ENCODE measurements at places on chromosomes 7 and 10.

- DNase-seq: peak; percentile 51
Measured at GRCh38 chr7:150974468-150975391, 3.4 kb downstream of the KCNH2 start.

- no peak for DNase-seq
Measured at GRCh38 chr7:87330316-87330715, 15.1 kb upstream of the CROT start.

DNA sequence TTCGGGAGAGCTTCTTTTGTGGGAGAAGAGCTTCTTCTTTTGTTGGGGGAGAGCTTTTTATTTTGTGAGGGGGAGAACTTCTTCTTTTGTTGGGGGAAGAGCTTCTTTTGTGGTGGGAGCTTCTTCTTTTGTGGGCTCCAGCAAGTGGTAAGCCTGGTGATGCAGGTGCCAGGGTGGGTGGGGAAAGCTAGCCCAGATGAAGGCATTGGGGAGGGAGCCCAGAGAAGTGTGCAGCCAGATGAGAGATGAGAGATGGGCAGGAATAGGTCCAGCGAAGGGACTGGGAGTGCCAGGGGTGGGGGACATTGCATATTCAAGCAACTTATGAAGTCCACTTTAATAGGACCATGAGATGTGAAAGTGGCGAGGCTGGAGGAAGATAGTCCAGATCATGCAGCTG lies 9.7 kb downstream of the ADRA2A start:
- no peak for DNase-seq

- DNase-seq: peak; percentile 8
Measured at GRCh38 chr7:107725138-107725740, 18.7 kb upstream of the CBLL1 start.

DNA sequence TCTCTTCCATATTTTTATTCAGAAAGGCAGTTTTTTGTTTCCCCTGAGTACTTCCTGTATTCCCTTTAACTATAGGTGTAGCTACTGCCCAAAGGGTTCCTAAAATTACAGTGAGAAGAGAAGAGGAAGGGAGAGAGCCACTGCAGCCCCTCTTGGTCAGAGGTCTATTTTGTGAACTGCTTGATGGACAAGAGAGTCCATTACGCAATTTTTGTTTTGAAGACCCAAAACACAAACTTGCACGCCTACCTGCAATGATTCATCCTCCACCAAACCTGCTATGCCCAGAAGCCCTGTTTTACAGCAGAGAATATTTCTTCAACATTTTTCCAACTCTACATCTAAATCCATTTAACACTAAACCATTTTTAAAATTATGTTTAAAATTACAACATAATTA lies 75.1 kb downstream of the PDE1C start:
- DNase-seq: no peak

GRCh38 chr10:14048930-14049613 lies 281.7 kb downstream of the FRMD4A start:
- DNase-seq: no peak

DNA sequence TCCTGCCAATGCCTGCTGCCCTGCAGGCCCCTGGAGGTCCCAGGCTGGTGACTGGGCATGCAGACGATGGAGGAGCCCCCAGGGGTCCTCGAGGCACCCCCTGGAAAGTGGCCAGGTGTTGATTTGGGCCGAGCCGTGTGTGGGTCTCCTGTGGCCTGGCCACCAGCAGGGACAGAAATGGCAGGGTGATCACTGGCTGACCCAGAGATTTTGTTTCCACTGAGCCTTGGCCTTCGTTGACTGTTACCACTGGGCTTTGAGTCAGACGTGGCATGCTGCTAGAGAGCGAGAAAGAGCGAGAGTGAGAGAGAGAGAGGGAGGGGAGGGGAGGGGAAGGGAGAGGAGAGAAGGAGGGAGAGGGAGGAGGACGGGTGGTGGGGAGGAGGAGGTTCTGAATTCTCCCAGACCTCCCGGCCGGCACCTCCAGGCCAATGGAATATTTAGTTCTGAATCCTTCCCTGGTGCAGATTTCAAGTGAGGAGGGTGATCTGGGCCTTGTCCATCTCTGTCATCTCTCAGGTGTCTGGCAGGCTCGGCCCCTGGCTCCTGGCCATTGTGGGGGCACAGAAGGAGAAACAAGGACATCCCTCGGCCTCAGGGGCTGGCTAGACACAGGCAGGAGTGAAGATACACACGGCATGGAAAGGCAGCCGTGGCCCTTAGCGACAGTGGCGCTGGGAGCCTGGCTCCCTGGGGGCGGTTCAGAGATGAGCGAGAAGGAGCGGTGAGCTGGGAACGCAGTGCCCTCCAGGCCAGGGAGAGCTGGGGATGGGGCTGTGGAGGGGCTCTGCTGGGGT lies 58.2 kb downstream of the GLRX3 start:
- no peak for DNase-seq

DNA sequence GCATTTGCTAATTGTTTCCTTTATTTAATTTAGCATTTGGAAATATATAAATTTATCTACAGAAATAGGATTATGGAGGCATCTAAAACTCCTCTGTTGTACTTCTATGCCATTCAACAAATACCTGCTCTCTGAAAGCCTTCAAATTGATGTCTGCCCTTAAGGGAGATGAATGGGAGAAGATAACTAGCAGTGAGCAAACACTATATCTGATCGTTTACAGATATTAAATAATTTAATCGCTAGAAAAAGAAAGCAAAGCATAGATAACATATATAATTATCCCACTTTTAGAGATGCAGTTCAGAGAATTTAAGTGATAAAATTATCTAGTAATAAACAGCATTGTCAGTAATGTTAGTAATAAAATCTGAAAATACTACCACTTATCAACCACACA lies 524.9 kb downstream of the NRG3 start:
- DNase-seq: no peak

DNA sequence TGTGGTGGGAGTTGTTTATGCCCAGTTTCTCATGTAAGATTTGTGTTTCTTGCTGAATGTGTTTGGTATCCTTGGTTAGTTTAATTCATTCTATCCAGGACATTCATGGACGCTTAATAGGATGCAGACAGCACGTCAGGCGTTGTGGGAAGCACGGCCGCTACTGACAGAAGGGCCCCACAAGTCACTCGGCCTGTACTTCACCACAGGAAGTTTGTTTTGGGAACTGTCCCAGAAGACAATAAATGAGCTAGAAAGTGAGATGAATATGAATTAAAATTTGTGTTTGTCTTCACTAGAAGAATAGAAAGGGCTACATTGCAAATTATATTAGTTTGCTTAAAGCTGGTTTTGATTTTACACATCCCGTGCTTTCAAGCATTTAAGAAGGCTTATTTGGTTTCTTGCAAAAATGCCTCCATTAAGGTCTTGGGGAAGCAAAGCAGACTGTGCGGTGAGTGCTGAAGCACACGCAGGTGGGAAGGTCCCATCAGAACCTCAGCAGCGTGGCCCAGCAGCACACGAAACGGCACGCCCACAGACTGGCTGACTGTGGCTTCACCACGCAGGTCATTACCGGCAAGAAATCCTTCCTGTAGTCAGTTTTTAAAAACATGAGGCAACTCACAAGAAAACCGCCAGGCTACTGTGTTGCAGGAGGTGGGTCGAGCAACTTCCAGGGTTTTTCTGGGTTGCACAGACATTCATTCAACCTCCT lies 74.1 kb downstream of the VIPR2 start:
- DNase-seq: no peak

Data from activated naive CD4-positive, alpha-beta T cell (primary cell).